NCI-H446 (cell line): ENCODE measurements at places on chromosomes 6 and 20.

GRCh38 chr6:132253906-132254305, 147.4 kb downstream of the MOXD1 start:
- no peak for DNase-seq

DNA sequence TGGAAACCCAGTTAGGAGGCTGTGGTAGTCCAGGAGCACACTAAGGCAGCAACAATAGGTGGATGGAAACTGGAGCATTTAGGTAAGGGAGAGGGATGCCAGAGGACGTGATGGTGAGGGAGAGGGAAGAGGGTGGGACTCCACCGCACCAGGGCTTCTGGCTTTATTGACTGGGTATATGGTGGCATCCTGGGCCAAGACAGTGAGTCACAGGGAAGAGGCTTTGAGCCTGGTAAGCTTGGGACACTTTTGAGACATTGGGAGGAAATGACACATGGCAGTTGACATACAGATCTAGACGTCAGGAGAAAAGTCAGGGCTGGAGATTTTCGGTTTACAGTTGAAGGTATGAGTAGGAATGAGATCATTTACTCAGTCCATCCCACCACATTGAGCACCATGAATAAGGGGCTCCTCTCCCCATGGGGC, 14.9 kb downstream of the NT5E start:
- no peak for DNase-seq

- DNase-seq = no peak
These were observed 129.5 kb upstream of the SULF2 start for GRCh38 chr20:47914792-47915191.

GRCh38 chr6:11335826-11336225, 103.4 kb upstream of the NEDD9 start:
- DNase-seq = no peak

- no peak for DNase-seq
These were observed 8.4 kb upstream of the GLP1R start for GRCh38 chr6:39040080-39040673.

GRCh38 chr6:159214281-159214680, 45.1 kb downstream of the FNDC1 start:
- DNase-seq = no peak

DNA sequence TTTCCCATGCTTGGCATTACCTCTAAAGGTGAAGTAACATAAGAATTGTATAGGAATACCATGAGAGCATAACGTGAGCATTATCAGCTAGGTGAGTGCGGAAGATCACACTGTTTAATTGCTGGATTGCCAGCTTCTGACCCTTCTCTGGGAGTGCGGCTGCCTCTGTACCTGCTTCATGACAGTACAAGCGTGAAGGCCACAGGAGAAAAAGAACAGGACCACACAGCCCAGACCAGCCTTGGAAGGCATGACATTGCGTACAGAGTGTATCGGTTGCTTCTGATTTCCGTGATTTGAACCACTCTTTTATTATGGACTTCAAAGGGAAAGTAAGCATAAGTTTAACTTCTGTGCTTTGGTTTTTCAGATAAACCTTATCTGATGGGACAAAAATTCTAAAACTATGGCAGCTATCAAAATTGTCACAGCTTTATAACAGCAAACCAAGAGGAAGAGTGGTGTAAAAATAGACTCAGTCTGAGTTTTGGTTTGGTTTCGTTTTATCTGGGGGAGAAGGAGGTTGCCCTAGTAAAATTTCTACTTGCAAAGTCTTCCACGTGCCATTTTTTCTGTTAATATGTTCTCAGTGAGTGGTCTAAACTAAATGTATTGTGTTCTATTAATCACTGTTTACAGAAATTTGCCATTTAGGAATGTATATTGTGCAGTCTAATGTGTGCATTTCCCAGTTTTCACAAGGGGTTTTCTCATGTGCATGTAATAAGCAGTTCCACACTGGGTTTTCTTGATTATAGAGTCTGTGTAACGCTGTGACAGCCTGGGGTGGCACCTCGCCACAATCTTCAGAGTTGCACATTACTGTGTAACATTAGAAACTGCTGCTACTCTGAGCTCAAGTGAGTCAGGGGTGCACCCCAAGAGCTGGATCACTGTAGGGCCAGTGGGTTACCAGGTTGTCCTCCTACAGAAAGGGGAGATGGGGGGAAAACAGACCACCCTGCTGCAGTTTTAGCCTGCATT, 97.3 kb downstream of the RPP40 start:
- no peak for DNase-seq

- DNase-seq = no peak
These were observed 13.6 kb downstream of the PKIG start for GRCh38 chr20:44596010-44596409.

DNA sequence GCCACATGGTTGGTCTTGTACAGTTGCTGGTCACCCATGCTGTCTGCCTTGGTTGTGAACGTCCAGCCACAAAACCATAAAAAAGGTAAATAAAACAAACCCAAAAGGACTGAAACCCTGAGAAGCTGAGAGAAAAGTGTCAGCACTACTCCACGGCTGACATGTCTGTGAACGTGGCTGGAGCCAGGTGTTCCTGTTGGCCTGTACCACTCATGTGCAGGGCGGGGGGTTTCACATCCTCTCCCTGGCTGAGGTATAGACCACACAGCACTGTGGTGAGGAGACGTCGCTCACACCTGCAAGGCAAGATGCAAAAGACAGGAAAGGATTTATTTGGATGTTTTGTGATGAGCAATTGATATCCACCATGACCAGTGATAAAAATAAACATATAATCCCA, 51.9 kb upstream of the MRPS10 start:
- no peak for DNase-seq

DNA sequence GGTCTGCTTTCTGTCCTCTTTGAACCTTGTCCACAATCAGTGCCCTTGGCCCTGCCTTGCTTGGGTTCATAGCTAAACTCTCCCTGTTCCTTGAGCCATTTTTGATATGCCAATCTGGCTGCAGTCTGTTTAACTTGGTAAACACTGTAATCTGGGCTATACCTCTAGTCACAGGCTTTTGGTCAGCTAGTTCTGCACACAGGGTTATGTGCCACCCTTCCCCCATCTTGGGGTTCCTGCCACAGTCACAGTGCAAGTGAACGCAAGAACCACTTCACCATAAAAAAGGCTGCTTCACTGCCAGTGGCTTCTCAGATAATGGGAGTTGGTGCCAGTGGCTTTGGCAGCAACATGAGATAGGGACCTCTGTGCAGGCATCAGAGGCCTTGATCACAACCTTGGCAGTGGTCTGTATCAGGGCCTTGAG, 10.9 kb upstream of the ATRN start:
- DNase-seq = no peak

- DNase-seq = no peak
These were observed 798 bp downstream of the DSP start for GRCh38 chr6:7542065-7542873.

- no peak for DNase-seq
These were observed 156.4 kb upstream of the SYNCRIP start for GRCh38 chr6:85798931-85799652.

DNA sequence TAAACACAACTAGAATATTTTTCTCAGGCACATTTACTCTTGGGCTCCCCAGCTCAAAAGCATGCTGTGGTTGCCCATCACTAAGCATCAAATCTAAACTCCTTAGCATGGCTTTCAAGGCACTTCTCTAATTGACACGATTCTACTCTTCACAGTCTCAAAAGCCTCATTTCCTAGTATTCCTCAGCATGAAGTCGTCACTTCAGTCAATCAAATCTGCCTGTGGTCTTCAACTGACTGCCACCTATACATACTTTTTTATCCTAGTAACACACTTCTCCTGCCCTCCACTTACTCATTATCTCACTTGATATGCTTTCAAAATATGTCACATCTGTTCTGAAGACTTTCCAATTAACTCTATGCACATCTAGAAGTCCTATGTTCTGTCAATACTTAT, 110.3 kb downstream of the TBC1D32 start:
- no peak for DNase-seq

DNA sequence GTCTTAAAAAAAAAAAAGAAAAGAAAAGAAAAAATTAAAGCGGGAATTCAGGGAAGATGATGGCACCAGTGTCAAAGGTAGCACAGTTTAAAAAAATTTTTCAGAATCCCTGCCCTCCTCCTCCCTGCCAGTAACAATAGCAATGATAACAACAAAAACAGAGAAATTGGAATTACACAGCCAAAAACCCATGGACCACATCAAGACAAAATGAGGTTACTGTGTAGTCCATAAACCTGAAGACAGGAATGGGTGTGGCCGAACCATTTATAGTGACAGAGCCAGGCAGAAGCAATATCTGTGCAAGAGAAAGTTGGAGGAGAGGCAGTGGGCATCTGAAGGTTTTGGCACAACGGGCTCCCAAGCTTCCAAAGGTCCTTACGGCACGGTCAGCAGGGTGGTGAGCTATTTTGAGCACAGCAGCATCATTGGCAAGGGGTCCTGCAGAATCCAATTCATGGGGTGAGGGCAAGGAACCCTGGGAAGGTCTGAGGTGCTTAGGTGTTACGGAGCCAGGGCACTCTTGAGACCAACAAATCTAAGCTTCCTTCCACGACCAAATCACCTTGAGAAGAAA, 202.3 kb downstream of the GMPR start:
- no peak for DNase-seq

DNA sequence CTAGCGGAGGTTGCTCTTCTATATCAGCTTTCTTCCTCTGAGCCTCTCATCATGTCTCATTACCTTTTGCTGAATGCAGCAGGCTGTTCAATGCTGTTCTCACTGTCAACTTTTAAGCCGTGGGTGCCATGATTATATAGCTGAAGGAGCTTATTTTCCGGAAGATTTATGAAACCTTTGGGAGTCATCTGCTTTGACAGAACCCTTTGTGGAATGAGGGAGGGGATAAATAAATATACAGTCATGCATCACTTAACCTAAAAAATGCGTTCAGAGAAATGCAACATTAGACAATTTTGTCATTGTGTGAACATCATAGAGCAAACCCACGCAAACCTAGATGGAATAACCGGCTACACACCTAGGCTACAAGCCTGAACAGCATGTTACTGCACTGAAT, 102.2 kb upstream of the AKAP12 start:
- DNase-seq = no peak

DNA sequence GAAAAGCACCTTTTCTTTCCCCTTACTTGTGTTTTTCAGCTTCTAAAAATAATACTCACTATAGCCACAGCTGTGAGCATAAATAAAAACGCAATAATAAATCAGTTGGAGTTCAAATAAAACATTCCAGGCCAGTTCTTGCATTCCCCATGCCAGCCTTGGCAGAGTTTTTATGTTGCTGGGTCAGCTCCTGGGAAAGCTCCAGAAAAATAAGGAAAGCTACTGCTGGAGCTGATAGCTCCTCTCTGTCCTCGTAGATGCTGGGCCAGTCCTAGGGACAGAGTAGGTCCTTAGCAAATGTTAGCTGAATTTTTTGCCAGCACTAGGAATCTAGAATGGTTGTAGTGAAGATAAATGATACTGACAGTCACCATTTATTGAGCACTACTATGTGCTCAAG, 389.0 kb upstream of the SYNCRIP start:
- no peak for DNase-seq

GRCh38 chr6:70586114-70586513, 19.4 kb downstream of the SDHAF4 start:
- DNase-seq = no peak

DNA sequence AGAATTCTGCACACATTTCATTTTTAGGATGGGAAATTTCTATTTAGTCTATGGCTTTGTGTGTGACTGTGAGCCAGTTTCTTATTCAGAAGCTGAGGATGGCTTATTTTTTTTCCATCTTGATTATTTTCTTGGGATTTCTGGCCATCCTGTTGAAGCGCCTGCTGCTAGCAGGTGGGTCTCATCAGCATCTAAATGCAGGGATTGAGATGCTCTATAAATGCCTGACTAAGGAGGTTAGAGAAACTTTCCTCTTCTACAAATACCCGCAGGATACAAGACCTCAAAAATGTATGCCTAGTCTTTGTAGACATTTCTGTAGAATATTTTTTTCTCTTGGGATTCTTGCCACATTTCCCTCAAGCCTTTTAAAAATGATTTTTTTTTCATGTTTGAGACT, 138.0 kb upstream of the CCN2 start:
- DNase-seq = no peak

DNA sequence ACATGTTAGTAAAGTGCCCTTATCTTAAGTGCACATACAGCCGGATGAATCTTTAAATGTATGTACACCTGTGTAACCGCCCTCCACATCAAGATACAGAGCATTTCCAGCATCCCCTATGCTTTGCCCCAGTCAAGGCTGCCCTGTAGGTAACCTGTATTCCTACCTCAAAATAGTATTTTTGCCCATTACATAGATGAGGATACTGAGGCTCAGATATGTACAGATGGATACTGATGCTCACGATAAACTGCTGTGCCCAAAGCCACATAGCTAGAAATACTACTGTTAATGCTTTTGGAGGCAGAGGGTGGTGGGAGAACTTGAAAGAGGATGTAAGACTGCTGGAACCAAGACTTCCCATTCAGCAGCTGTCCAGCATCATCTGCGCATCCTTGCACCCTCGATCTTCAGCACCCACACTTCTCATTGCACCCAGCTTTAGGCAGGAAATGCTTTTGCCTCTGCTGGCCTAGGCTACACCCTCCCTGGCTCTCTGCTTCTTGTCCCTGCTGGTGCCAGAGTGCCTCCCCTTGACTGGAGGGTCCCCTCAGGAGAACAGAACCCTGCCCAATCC, 27.0 kb upstream of the ZFAND3 start:
- no peak for DNase-seq

GRCh38 chr6:156634951-156635371, 142.2 kb upstream of the ARID1B start:
- DNase-seq = no peak

GRCh38 chr6:89007209-89008000, 44.0 kb upstream of the RNGTT start:
- no peak for DNase-seq

- no peak for DNase-seq
These were observed at the start of gene HFE for GRCh38 chr6:26087284-26088115. Gene HFE (plus strand): TSS chr6:26087429. CDS start chr6:26087441, 12 bp downstream.

DNA sequence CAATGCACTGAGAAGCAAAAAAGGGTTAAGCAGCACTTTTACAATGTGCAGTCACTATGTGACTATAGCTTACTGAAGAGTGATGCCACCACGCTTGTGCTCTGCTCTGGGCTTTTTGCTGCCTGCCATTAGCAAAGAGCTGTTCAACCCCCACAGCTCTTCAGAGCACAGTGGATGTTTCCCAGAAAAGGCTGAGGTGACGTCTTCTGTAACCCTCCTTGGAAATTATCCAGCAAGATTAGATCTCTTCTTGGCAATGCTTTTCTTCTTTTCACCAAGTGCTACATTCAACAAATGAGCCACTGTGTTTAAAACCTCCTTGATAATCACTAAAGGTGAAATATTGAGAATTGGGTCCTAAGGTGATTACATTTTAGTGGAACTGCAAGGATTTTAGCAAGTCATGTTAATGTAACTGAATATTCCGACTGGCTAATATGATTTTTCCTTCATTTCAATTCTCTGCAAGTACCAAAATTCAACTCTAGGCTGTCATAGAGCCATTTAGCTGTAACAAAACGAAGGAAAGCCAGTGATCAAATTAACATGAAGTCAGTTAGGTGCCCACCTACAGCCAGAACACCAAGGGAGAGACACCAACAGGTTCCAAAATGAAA, 34.9 kb downstream of the ELOVL5 start:
- no peak for DNase-seq

- no peak for DNase-seq
These were observed 517.3 kb upstream of the PTCHD4 start for GRCh38 chr6:48628316-48628715.
